ENCODE measurements at places on chromosomes 5 and 9. TPM values are rescaled to one million over a fixed set of nuclear protein-coding genes. Genes with fewer than 3 reads are reported as not detected.

GRCh38 chr9:99878651-99879050 lies 27.8 kb upstream of the STX17 start:
- no peaks in the 10 kb centered on the region for H3K36me3 ChIP-seq
- H3K4me3 ChIP-seq, result no peak overlapping the region

DNA sequence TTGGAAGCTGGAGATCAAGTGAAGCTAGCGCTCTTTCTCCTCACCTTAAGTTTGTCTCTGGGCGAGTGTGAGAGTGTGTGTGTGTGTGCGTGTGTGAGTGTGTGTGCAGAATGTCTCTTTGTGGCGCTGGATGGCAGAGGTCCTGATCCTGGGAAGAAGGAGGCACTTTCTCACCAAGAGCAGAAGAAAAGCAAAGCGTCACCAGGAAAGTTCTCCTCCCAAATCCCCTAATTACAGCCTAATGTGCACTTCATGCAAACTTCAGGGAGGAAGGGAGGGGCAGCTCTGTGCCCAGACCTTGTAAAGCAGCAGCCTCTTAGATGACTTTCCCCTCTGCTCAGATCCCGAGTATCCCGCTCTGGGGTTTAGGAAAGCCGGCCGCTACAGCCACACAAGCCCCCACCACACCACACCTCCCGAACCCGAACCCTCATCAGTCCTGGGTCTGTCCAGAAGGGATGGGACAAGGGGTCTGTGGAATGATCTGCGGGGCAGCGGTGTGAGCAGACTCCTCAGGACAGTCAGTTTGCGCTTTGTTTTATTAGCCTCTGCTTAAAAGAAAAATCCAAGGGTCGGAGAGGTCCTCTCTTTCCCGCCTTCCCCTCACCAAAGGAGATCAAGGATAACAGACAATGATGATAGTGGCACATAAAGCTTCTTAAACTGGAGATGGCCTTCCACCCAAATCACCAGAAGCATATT lies at the start of gene HAPLN1:
Gene HAPLN1 (minus strand): TSS at position 20 of the 702 bp plus-strand sequence. CDS start 47,332 bp downstream, outside the sequence.
- peak within 1 kb of the TSS; percentile 73 for H3K4me3 ChIP-seq
- DNase-seq, result no peak
- no peaks in the 10 kb centered on the region for H3K36me3 ChIP-seq

DNA sequence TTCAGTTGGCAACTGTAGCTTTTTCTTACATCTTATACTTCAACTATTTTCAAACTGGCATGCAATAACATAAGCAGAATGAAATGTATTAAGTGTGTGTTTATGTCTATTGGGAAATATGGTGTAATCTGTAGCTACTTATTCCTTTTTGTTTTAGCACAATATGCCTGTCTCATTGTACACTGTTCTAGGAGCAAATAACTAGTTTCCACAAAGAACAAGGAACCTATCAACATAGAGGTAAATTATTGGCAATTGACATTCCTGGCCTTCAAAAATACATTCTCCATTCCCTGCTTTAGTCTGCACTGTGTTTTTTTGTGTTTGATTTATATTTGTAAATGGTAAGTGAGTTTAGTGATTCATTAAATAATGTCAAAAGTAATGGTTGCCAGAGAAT lies 75.7 kb downstream of the FBXL7 start:
- no peaks in the 10 kb centered on the region for H3K27me3 ChIP-seq
- H3K27ac ChIP-seq, result no peak overlapping the region
- no peak for DNase-seq

The TMOD1 gene
- 0.55 TPM for total RNA-seq

The GPX8 gene
- total RNA-seq, result 42.9 TPM

GRCh38 chr9:112833081-112833480 lies 57.6 kb downstream of the SLC46A2 start:
- H3K27me3 ChIP-seq, result no peaks in the 10 kb centered on the region
- peaks cover 10% of the 10 kb centered on the region for H3K36me3 ChIP-seq
- no peaks in the 10 kb centered on the region for H3K4me1 ChIP-seq
- H3K4me3 ChIP-seq, result no peak overlapping the region
- H3K27ac ChIP-seq, result no peak overlapping the region

GRCh38 chr9:35852876-35853865 lies 17.0 kb downstream of the OR13J1 start:
- H3K4me1 ChIP-seq, result no peaks in the 10 kb centered on the region
- no peak overlapping the region for H3K4me3 ChIP-seq
- no peaks in the 10 kb centered on the region for H3K27me3 ChIP-seq
- DNase-seq, result no peak

DNA sequence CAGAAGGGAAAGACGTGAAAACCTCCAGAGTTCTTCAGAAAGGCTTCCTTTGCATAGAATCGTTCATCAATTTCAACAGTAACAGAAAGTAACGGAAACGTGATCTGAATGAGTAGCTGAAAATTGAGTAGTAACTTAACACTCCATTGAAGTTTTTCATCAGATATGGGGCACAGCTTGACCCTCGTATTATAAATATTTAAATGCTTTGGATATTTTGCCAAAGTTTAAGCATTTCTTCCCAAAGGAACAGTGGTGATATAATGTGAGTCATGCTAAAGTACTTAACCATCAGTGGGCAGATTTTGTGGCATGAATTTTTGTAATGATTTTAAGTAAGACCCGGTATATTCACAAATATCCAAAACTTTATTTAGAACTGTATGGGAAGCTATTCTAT lies 67.4 kb upstream of the ADAMTS19 start:
- H3K4me3 ChIP-seq, result no peak overlapping the region
- H3K27me3 ChIP-seq, result 0 out of 2 replicates have a peak, but pooled peaks cover 8% of the 10 kb centered on the region
- H3K27ac ChIP-seq, result no peak overlapping the region
- DNase-seq, result no peak

DNA sequence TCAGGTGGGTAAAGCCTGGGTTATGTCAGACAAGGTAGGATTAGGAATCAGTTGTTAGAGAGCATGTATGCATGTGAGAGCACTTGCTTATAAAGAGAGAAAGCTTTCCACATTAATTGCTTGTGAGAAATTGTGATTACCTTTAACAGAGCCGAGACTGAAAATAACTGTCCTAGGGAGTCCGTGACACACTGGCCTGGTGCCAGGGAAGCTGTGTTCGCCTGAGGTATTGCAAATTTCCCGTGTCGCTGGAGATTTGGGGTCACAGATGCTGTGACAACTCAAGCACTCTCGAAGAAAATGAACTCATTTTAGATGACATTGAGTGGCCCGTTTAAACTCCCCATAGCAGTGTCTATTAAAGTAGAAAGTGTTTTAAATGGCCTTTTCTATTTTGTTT lies 9.6 kb downstream of the SLC1A1 start:
- no peaks in the 10 kb centered on the region for H3K27me3 ChIP-seq
- no peak overlapping the region for H3K4me3 ChIP-seq
- H3K27ac ChIP-seq, result no peak overlapping the region
- DNase-seq, result no peak
- H3K36me3 ChIP-seq, result no peaks in the 10 kb centered on the region
- H3K4me1 ChIP-seq, result no peaks in the 10 kb centered on the region

The BARHL1 gene
- not detected for total RNA-seq

DNA sequence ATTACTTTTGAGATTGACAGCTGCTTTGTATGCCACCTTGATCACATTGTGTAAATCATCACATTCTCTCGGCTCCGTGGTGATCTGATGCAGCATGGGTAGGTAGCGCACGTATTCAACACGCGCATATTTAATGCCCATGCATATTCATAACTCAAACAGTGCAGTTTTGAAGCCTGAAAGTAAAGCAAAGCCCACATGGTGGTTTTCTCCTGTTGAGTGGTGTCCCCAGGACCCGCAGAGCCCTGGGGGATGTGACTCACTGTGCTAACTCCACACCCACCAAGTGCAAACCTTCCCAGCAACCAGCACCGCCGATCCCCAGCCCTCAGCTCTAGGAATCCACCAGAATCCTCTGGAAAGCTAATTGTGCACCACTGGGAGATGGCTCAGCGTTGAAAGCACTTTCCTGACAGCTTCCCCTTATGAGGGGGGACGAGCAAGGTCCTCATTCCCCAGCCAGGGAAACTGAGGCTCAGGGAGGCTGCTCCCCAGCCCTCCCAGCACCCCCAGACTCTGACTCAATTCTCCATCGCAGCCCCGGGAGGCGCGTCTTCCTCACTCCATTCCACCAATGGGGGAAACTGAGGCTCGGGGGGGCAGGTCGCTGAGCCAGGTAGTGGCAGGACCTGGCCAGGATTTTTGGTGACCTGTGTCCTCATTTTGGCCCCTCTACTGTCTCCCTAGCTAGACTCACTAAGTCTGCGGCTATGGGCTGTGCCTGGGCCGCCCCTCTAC lies 46.4 kb downstream of the SARDH start:
- H3K36me3 ChIP-seq, result peaks cover 3% of the 10 kb centered on the region
- no peak overlapping the region for H3K27ac ChIP-seq
- H3K27me3 ChIP-seq, result no peaks in the 10 kb centered on the region
- no peak for DNase-seq

DNA sequence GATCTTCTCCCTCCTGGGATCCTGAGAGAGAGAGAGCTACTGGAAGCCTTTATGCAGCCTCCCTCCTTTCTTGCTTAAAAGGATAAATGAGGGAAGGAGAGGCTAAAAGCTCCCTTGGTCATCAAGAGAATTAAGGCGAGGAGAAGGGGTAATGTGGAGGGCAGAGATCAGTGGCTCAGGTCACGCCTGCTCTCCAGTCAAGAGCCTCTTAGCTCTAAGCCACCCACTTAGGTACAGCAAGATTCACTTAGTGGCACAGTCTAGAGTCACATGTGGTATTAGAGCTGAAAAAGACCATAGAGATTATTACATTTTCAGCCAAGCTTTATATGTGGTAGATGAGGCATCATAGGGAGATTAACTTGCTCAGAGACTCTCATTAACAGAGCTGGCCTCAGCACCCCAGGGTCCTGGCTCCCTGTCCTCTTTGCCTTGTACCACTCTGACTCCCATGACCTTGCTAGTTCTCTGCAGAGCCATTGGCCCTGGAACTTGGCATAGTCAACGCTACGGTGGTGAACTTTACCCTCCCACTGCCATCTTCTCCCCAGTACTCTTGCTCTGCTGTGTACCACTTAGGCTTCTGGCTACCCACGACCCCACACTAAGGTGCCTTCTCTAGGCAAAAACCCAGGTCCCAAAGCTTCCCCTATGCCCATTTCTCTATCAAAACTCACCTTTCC lies 37.6 kb downstream of the MFAP3 start:
- H3K27ac ChIP-seq, result no peak overlapping the region
- H3K4me3 ChIP-seq, result no peak overlapping the region
- H3K4me1 ChIP-seq, result peaks cover 12% of the 10 kb centered on the region
- no peak for DNase-seq
- peaks cover 4% of the 10 kb centered on the region for H3K27me3 ChIP-seq

DNA sequence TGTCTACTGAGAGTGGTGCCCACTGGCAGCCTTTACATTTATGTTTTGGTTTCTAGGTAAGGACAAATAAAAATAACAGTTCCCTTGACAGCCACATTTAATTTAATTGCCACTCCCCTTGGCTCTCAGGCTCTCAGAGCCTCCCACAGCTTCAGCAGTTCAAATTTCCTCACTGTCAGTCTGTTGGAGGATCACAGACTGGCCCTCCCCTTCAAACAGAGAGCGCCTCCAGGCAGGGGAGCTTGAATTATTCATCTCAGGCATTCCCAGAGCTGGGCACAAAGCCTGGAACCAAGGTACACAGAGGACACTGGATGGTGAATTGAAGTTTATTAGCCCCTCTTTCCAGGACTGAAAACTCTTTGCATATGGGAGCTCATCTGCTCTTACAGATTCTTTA lies 407.7 kb downstream of the SPOCK1 start:
- peak; percentile 26 for DNase-seq
- peaks cover 32% of the 10 kb centered on the region for H3K4me1 ChIP-seq
- H3K36me3 ChIP-seq, result no peaks in the 10 kb centered on the region
- H3K27ac ChIP-seq, result no peak overlapping the region
- H3K27me3 ChIP-seq, result no peaks in the 10 kb centered on the region

The CCDC187 gene
- total RNA-seq, result 0.05 TPM

The OR2S2 gene
- not detected for total RNA-seq

- H3K4me3 ChIP-seq, result peak overlapping the region; percentile 92
- H3K36me3 ChIP-seq, result peaks cover 10% of the 10 kb centered on the region
- no peak for DNase-seq
- peak overlapping the region; percentile 98 for H3K27ac ChIP-seq
- H3K27me3 ChIP-seq, result no peaks in the 10 kb centered on the region
Observed at GRCh38 chr9:97633859-97634490, 354 bp downstream of the NCBP1 start.

DNA sequence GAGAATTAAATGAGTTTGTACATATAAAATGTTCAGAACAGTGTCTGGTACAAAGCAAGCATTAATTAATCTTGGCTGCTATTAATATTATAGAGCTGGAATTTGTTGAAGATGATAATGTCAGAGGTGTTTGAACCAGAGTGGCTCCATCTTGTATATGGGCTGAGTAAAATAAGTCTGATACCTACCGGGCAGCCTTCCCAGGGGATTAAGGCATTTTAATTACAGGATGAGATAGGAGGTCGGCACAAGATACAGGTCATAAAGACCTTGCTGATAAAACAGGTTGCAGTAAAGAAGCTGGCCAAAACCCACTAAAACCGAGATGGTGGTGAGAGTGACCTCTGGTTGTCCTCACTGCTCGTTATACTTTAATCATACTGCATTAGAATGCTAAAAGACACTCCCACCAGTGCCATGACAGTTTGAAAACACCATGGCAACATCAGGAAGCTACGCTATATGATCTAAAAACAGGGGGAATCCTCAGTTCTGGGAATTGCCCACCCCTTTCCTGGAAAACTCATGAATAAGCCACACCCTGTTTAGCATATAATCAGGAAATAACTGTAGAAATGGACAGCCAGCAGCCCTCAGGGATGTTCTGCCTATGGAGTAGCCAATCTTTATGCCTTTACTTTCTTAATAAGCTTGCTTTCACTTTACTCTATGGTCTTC lies 90.2 kb downstream of the PLK2 start:
- H3K36me3 ChIP-seq, result no peaks in the 10 kb centered on the region
- no peak overlapping the region for H3K4me3 ChIP-seq
- H3K27ac ChIP-seq, result no peak overlapping the region
- no peaks in the 10 kb centered on the region for H3K27me3 ChIP-seq
- H3K4me1 ChIP-seq, result no peaks in the 10 kb centered on the region

DNA sequence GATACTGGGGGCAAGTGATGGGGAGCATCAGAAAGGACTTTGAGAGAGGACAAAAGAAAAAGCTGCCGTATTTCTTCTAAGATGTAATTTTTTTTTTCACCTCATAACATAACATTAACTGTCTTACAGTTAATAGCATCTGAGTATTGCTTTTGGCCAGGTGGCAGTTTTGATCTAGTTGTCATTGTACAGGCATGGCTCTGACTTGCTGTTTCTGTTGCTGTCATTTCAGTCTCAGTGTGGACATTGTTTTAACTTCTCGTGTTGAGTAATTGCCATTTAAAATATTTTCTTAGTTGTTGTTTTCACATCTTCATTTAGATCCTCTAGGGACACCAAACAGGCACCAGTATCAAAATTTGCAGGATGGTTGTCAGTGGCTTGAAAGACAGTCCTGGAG lies 12.4 kb downstream of the SMAD5 start:
- no peak overlapping the region for H3K27ac ChIP-seq
- peaks cover 18% of the 10 kb centered on the region for H3K36me3 ChIP-seq
- no peak overlapping the region for H3K4me3 ChIP-seq
- no peak for DNase-seq
- H3K27me3 ChIP-seq, result no peaks in the 10 kb centered on the region

The SPINK4 gene
- total RNA-seq, result not detected

DNA sequence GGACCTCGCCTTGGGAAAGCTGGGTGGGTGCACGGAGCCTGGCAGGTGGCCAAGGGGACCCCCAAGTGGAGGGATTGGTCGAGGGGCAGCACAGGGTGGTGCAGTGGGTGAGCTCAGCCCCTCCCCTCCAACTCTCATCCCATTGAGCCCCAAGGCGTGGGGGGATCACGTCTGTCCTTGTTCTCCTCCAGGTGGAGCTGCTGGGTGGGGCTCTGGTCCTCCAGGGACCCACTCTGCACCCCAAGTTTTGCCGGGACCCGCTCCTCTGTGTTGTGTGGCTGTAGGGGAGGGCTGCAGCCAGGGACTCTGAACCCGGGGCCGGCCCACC lies 3.6 kb upstream of the FUT7 start:
- no peaks in the 10 kb centered on the region for H3K36me3 ChIP-seq
- H3K27ac ChIP-seq, result no peak overlapping the region

Measured in SJCRH30 (cell line).